ENCODE measurements at places on chromosomes 3 and 15.

DNA sequence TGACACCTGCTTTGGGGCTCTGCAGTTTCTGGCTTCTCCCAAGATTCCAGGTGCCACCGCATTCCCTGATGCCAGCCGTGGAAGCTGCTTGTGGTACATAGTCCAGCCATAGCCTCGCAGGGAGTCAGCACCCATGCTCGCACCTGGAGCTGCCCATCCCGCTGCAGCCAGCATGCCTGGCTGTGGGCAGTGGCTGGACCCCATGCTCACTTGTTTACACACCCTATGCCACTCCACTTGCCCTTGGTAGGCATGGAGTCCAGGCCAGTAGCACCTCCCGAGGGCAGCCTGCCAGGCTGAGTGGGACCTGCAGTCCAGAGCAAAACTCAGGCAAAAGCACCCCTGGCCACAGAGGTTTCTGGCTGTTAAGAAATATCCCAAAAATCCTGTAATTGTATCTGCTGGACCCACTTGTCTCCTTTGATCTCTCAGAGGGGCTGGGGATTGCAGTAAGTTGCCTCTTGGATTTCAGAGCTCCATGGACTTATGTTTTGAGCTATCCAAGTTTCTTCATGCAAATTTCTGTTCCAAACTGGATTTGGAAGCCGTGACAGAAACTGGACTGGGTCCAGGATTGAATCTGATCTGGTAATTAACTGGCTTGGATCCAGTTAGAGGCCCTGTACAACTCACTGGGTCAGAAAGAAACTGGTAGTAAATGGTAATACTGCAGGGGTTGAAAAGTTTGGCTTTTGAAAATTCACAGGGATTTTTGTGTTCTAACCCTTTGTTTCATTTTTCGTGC lies 149.3 kb downstream of the FMN1 start:
- no peak for DNase-seq

GRCh38 chr3:18098960-18099587 lies 326.1 kb downstream of the SATB1 start:
- no peak for DNase-seq

DNA sequence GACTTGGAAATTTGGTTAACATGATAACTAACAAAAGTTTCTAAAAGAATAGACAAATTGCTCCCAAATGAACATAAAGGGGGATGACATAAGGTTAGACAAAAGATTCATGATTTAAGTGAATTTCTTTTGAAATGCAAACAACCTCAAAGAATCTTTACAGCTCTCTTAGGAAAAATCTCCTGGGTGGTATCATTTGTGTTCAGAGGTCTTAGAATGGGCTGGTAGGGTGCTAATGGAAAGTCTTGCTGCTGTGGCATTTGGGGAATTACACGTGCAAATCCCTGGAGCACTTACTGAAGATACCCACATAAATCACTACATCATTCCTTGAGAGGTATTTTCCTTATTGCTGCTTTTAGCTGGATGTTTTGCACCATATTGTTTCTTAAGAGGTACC lies 14.4 kb upstream of the ROBO2 start:
- DNase-seq = no peak

GRCh38 chr15:48936666-48937065 lies 27.1 kb downstream of the SHC4 start:
- no peak for DNase-seq

DNA sequence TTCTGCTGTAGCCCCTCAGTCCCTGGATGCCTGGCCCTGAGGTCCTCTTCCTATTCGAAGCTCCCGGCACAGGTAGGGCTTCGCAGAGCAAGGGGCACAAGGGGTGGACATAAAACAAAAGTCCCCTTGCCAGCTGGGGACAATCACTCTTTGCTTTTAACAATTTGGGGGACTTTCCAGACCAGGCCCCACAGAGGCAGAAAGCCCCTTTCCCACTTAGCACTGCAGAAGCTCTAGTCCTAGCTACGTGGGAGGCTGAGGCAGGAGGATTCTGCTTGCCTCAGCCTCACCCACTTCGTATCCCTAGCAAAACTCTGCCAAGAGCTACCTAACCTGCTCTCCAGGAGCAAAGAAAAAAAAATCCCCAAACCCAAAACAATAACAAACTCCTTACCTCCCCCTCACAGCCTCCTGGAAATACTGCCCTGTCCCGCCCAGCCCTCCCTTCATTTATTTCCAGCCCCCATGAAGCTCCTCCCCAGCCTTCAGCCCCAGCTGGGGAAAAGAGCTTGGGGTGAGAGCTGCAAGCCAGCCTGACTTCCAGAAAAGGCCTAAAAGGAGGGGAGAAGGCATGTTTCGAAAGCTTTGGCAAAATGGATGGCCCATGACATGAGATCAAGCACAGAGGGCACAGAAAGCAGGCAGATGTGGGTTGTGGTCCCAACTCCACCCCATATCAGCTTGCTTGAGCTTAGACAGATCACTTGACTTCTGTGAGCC lies at the start of gene CIDEC:
Gene CIDEC (minus strand): TSS at position 424 of the 720 bp plus-strand sequence. CDS start 1,767 bp downstream, outside the sequence.
- no peak for DNase-seq

- no peak for DNase-seq
Observed at GRCh38 chr3:42911551-42911950, 5.6 kb downstream of the ZNF662 start.

- DNase-seq = no peak
Observed at GRCh38 chr3:128339491-128340012, 127.1 kb downstream of the DNAJB8 start.

DNA sequence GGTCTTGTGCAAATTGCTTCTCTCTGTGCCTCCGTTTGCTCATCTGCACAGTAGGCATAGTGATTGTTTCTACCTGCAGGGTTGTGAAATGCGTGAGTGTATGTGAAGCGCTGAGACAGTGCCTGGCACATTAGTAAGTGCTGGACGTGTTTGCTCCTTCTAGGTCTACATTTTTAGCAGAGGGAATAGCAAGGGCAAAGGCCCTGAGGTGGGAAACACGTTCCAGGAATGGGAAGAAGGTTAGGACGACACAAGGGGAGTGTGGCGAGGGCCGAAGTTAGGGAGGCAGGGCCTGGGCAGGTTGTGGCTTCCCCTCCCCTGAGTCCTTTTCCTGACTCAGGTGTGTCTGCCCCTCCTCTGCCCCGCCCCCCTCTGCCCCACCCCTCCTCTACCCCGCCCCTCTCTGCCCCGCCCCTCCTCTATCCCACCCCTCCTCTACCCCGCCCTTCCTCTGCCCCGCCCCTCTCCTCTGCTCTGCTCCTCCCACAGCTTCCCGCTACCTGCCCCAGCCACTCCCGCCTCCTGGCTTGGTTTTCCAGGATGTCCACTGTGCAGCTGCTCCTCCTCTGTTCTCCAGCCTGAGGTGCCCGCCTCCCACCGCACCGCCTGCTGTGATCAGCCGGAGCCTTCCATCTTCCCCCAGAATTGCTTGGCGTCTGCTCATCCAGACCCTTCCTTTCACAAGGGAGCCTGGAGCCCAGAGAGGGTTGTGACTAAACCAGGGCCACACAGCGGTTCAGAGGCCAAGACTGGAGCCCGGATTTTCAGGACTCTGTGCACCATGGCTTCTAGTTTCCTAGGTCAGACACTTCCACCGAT lies 31.1 kb upstream of the SMAD6 start:
- DNase-seq = no peak

DNA sequence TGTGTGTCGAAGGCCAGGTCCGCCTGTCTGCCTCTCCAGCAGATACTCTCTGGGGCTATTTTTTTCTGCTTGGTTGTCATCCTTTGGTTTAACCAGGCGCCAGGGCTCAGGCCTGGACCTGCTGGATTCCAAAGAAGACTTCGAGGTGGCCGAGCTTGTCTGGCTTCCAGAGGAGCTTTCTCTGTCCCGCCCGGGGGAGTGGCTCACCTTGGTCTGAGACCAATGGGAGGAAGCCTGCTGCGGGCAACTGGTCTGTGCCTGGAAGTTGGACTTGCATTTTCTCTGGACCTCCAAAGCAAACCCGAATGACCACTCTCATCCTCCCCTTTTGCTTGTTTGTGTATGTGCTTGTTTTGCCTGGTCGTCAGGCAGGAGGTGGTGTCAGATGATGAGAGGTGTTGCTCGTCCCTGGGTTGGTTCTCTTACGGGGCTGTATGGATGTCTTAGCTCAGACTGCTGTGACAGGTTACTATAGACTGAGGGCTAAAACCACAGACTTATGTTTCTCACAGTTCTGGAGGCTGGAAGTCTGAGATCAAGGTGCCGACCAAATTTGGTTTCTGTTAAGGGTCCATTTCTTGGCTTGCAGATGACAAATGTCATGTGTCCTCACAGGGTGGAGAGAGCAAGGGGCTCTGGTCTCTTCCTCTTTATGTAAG lies 19.3 kb downstream of the IGF1R start:
- DNase-seq = no peak

- no peak for DNase-seq
Observed at GRCh38 chr15:72902919-72903260, 119.3 kb upstream of the ADPGK start.

- DNase-seq = no peak
Observed at GRCh38 chr15:62432702-62433398, 267.8 kb upstream of the C2CD4B start.

DNA sequence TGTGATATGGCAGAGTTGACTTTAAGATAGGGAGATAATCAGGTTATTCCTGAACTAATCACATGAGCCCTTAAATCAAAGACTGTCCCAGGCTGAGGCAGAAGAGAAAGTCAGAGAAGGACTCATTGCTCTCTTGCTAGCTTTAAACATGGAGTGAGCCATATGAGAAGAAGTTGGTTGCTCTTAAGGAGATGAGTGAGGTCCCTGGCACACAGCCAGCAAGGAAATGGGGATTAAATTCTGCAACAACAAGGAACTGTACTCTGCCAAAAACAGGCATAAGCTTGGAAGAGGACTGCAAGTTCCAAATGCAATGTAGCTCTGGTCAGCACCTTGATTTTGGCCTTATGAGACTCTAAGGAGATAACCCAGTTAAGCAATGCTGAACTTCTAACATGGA lies 457.0 kb downstream of the PLOD2 start:
- no peak for DNase-seq

DNA sequence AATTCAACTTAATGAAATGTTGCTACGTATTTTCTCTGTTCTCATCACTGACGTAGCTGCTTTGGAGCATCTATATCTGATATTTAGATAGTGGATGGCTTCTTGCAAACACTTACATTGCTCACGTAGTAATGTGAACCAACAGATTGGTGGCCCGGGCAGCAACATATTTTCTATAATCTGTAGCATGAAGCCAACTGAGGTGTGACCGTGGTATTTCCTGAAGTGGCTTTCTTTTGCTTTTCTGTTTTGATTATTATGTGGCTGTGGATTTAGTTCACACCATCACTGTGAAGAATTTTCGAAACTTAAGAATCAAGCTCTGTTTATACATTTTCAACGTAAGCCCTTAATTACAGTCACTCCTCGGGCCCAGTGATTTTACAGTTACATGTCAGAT lies 288.5 kb downstream of the LPP start:
- no peak for DNase-seq

- no peak for DNase-seq
Observed at GRCh38 chr3:44065311-44066094, 176.2 kb upstream of the TOPAZ1 start.

- DNase-seq = peak; percentile 76
Observed at GRCh38 chr3:49929291-49930167, at the start of gene MON1A. MON1A (minus strand) TSS chr3:49929811; CDS start chr3:49913346, 16,465 bp downstream.

DNA sequence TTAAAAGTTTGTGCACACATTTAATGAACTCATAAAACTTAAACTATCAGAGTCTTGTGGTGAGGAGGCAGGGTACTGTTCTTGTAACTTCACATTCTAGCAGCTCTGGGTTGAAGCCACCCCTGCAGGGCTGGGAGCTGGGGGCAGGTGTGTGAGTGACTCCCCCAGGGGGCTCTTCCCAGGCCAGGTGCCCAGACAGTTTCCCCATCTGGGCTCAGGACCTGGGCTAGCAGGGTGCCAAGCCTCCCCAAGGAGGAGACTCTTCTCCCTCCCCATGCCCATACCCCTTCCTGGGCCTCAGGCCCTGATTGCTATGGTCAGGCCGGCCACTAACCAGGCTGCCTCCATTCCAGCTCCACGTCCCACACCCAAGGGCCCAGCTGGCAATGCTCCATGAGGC lies 22.0 kb upstream of the CHCHD6 start:
- DNase-seq = no peak

GRCh38 chr3:138687236-138687635 lies 78.7 kb downstream of the FAIM start:
- no peak for DNase-seq

DNA sequence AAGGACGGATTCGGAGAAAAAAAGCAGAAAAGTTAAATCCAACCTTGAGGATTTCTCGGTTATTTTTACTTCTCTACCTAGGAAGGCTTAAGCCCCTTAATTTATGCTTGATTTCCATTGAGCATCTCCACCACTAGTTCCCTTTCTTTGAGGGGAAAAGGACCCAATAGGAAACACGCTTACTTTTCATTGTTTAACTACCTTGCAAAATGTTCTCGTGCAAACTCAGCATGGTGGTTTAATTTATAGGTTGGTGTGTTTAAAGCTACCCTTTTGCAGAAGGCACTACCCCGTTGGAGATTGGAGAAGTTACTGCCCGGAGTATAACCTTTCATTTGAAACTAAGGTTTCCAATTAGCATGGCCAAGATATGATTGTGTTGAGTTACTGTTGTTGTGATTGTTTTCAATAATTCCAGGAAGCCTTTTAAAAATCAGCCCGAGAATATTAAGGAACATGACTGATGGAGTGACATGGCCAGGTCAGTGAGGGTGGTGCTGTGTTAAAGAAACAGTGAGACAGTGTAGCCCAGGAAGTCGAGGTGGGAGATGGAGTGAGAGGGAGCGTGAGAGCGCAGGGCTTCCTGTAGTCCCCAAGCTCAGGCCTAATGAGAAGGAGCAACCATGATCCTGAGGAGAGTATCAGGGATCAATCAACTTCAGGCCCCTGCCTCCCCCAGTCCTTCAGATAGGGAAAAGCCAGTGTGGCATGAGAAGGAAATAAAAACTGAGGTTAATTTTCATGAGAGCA lies 76.6 kb downstream of the AQP9 start:
- DNase-seq = no peak

Measured in activated effector memory CD4-positive, alpha-beta T cell treated with Interleukin-2 at 50 U/mL for 16 hours (primary cell).